SJSA1 (cell line): ENCODE measurements at places on chromosomes 1 and 21. TPM values are rescaled to one million over a fixed set of nuclear protein-coding genes. Genes with fewer than 3 reads are reported as not detected.

Gene MXRA8
- total RNA-seq, result 192 and 224 TPM in 2 replicates

Gene RHD
- not detected in 2 replicates for total RNA-seq

Gene NUDT17
- 4.2 and 7.0 TPM in 2 replicates for total RNA-seq

Gene CTTNBP2NL
- 13.0 and 15.9 TPM in 2 replicates for total RNA-seq

Gene FHAD1
- total RNA-seq, result 0.19 and 0.47 TPM in 2 replicates

Gene PLD5
- total RNA-seq, result not detected in 2 replicates

Gene SNX7
- total RNA-seq, result 80.1 and 111 TPM in 2 replicates

Gene MYOG
- total RNA-seq, result not detected in 2 replicates

Gene SELL
- 0.58 TPM in 1 of 2 replicates, not detected in the other for total RNA-seq

Gene NR1I3
- not detected in 2 replicates for total RNA-seq

Gene NECTIN4
- total RNA-seq, result 0.21 TPM in 1 of 2 replicates, not detected in the other

Gene BTF3L4
- 63.7 and 91.1 TPM in 2 replicates for total RNA-seq

Gene SH3BGRL3
- 36.5 and 38.9 TPM in 2 replicates for total RNA-seq

Gene C8A
- not detected in 2 replicates for total RNA-seq

Gene CA14
- not detected in 2 replicates for total RNA-seq

Gene FAM72B
- total RNA-seq, result 5.1 and 9.6 TPM in 2 replicates

Gene NOS1AP
- total RNA-seq, result 0.16 TPM in 1 of 2 replicates, not detected in the other

Gene ILDR2
- 39.4 and 43.5 TPM in 2 replicates for total RNA-seq

Gene OR2T5
- not detected in 2 replicates for total RNA-seq

Gene IQGAP3
- total RNA-seq, result 38.3 and 64.1 TPM in 2 replicates

Gene KCNJ9
- not detected in 2 replicates for total RNA-seq

Gene TNNT2
- not detected in 2 replicates for total RNA-seq

Gene RXFP4
- not detected in 2 replicates for total RNA-seq

Gene TNNI3K
- not detected in 2 replicates for total RNA-seq
